ENCODE measurements at places on chromosomes 5 and 9.

- DNase-seq, result no peak
Observed at GRCh38 chr5:177434942-177435738, 8.7 kb downstream of the GRK6 start.

GRCh38 chr5:9733486-9733885, 103.3 kb upstream of the TAS2R1 start:
- DNase-seq, result no peak

- no peak for DNase-seq
Observed at GRCh38 chr9:116990592-116990991, 303.5 kb downstream of the TRIM32 start.

GRCh38 chr5:27311544-27311943, 273.2 kb upstream of the CDH9 start:
- no peak for DNase-seq

GRCh38 chr5:178361657-178362445, 129.2 kb upstream of the PHYKPL start:
- no peak for DNase-seq

- no peak for DNase-seq
Observed at GRCh38 chr9:133943781-133944745, 48.1 kb downstream of the VAV2 start.

GRCh38 chr5:171610686-171611085, 174.9 kb upstream of the SMIM23 start:
- DNase-seq, result no peak

DNA sequence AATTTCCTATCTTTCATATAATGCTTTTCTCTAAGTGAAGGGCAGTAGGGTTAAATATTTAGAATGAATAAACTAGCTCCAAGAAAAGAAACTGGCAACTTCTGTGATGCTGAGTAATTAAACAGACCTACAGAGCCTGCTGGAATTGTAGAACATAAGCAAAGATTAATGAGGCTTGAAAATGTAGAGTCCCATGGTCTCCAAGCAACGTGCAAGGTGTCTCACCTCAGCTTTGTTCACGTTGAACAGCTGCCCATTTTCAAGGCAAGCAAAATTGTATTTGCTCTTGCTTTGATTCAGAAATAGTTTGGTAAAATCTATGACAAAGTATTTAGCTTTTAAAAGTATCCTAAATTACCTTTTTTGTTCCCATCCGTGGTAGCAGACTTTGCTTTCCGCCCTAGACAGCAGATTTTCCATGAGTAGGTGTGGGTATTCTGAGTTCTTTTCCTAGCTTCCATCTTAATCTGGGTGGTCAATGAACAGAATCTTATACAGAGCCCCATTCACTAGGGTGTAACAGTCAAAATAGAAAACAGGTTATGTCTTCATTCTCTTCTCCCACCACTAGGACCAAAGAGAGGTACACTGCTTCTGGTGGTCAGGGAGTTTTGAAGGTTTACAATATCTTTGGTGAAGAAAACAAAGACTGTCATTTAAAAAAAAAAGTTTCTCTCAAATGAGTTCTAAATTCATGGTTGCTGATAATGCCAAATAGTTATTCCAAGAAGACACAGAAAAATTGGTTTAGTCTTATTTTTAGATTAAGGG, 52.1 kb upstream of the TYRP1 start:
- no peak for DNase-seq

DNA sequence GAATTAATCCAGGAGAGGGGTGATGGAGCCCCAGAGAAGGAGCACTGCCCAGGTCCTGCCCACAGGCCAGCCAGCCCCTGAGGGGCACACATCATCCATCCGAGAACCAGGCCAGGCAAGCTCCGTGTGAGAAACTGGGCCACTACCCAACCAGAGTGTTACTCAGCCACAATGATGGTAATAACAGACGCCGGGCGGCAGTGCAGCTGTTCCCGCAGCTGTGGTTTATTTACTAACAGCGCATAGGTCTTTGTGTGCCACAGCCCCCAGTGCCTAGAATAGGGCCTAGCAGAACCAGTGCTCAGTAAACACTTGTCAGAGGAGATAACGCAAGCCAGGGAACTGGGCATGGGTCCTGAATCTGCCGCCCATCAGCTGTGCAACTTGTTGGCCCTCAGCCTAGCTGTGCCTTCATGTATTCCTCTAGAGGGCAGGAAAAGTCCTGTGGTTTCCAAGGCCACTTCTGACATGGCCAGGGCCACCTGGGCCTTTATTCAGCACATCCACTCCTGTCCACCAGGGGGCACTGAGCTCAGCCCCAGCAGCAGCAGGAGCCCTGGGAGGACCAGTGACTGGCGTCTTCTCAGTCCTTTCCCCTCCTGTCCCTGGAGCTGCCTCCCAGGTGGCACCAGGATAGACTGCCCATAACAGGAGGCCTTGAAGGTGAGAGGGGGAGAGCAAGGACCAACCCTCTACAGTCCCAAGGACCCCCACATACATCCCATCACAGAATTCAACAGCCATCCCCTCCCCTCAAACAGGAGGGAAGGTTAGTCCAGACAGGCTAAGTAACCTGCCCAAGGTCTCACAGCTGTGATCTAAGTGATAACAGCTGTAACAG, 2.1 kb downstream of the MXD3 start:
- no peak for DNase-seq

- DNase-seq, result no peak
Observed at GRCh38 chr5:14178671-14179211, 35.6 kb downstream of the TRIO start.

DNA sequence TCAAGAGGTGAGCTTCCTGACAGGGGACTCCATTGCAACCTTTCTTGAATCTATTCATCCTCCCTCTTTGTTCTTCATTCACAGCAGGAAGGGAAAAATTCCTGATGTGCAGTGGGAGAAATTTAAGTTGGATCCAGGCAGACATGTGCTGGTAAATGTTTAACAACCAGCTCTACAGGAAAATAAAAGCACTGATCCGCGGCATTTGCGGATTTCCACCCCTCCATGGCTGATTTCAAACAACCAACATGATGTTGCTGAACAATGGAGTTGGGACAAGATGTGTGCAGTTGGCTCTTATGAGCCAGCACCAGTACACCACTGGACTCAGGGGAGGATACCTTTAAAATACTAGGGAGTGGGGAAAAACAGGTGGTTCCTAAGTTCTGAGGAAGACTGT, 47.0 kb downstream of the SPRY4 start:
- no peak for DNase-seq

DNA sequence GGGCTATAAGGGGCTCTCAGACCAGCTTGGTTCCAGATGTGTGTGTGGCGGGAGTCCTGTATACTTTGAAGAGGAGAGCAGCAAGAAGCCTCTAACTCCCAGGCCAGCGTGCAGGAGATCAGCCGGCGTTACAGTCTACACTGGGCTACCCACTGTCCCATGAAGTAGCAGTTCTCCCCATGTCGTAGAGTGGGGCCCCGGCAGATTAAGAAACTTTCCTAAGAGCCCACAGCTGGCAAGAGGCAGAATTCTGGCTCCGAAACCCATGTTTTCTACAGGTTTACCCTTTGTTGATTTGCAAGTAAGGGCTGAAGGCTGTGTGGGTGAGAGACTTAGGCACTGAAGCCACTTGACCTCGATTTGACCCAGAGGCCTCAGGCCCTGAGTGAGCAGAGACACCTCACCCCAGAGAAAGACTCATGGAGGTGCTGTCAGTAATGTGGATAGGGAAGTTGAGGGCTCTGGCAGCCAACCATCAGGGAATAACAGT, 881 bp upstream of the B4GALT1 start:
- no peak for DNase-seq
